ENCODE measurements at places on chromosomes 4 and X. TPM values are rescaled to one million over a fixed set of nuclear protein-coding genes. Genes with fewer than 3 reads are reported as not detected.

DNA sequence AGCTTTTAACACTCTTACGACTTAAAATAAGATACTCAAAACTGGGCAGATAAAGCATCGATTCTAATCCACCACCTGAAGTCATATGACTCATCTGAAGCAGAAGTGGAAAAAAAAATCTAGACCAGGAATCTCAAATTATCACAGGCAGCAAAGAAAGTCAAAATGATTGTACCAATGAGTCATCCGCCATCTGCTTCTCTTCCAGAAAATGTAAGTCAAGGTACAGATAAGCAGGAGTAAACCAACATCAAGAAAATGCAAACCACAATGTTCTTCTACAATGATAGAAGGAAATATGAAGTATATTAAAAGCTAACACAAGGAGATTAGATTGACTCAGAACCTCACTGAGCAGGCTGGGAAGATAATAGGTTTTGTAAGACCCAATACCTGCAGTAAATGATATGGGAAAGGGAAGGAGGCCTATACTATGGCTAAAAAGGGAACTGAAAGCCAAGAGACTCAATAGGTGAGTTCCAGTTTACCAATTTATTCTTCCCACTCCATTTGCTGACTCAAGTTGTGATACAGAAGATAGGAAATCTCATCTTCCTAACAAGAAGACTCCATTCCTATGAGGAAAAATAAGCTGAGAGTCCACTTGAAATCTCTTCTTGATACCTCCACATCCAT, 88.4 kb upstream of the TET2 start:
- no peak for DNase-seq

- DNase-seq, result peak; percentile 50
Measured at GRCh38 chrX:39519566-39520301, 578.0 kb downstream of the BCOR start.

Gene EXOC1L
- not detected for total RNA-seq

DNA sequence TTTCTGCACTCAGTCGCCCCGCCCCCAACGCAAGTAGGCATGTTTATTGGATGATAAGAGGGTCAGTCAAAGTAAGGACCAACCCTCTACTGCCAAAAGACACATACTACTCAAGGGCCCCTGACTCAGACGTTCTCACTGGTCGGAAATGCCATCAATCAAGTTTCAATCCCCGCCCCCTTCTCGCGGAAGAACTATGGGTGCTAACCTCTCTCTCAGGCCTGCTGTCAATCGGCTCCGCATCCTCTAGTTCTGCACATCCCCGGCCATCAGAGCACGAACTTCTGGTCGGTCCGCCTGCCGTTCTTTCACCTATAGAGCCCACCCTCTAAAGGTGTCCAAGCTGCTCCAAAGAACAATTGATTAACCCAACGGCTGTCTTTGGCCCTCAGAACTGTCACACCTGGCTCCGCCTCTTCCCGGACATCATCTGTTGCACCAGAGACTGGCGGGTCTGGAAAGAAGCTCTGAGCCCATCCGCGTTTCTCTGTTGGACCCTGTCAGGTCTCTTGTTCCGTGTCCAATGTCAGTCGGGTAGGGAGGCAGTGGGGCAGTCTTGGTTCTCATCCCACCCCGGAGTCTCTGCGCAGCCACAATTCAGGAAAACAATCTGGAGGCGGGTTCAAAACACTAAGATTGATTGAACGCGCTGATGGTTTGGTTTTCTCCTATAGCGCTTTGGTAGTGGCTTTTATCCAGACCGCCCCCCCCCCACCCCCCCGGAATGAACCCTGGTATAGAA, 15.2 kb downstream of the NDUFB11 start:
- DNase-seq, result peak; percentile 93

GRCh38 chr4:102575369-102576129, 74.4 kb downstream of the NFKB1 start:
- DNase-seq, result no peak

Gene MAGEA2B
- not detected for total RNA-seq

GRCh38 chr4:185322803-185323202, 72.9 kb downstream of the LRP2BP start:
- DNase-seq, result no peak

DNA sequence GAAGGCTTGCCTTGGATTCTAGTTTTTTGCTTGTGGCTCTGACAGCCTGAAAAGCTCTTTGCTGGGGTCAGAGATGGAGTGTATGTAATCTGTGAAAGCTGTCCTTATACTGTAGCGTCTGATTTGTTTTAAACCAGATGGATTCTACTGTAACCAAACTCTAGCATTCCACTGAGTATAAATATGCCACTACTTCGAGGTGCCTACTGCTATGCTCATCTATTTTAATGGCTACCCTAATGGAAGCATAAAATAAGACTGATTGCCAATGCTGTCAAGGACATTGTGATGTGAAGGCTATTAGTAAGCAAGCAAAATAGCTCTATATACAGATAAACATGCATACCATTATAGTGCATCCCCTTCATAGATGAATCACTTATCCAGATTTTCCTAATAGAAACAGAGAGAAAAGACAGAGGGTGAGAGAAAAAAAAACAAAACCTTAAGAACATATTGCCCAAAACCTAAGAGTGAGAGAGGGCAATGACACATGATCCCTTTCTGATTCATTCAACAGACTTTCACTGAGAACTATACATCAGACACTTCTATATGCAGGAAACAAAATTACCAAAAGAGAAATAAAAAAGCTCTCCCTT, 1025.8 kb upstream of the LCORL start:
- no peak for DNase-seq

DNA sequence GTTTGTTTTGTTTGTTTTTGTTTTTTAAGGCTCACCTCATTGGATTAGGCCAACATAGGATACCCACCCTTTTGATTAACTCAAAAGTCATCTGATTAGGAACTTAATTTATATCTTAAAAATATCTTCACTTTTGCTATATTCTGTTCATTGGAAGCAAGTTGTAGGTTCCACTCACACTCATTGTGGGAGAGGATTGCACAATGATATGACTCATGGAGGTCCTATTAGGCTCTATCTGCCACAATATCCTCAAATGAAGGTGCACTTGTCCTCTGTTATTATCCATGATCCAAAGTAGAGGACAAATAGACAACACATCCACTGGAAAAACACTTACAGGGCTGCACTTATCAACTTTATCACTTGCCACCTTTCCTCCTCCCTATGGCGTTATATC, 60.5 kb upstream of the ADAMTS3 start:
- no peak for DNase-seq

Gene SMAD1
- 12.0 TPM for total RNA-seq

DNA sequence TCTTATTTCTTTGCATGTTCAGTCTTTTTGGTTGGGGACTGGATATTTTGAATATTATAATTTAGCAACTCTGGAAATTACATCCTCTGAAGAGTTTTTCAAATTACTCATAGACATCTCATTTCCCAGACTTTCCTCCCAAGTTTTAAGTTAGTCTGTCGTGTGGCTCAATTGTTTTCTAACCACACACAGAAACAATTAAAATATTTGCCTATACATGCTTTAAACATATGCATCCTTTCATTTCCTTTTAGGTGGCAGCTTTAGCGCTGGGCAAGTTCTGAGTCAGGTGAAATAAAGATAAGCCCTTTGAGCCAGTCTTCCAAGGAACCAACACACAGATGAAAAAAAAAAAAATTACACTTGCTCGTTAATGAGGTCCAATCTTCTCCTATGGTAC, 307.0 kb upstream of the SPOCK3 start:
- no peak for DNase-seq

DNA sequence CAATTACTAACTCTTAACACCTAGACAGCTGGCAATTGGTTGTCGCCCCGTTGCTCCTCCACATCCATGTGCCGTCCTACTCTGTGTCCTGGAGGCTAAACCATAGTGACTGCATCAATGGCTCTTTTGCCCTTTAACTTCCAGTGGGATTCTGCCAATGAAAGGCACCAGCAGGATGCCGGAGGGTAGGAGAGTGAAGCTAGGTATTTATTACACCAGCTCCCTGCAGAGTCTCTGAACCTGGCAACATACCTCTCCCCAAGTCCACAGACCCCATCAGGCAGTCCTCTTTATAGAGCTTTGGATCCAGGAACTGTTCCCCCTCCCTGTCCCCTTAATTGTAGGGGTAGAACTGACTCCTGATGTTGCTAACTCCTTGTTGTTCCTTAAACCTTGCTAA, 426.8 kb downstream of the HNRNPD start:
- no peak for DNase-seq

- no peak for DNase-seq
Measured at GRCh38 chrX:11059933-11060332, 51.2 kb upstream of the HCCS start.

Gene KCND1
- 0.68 TPM for total RNA-seq

DNA sequence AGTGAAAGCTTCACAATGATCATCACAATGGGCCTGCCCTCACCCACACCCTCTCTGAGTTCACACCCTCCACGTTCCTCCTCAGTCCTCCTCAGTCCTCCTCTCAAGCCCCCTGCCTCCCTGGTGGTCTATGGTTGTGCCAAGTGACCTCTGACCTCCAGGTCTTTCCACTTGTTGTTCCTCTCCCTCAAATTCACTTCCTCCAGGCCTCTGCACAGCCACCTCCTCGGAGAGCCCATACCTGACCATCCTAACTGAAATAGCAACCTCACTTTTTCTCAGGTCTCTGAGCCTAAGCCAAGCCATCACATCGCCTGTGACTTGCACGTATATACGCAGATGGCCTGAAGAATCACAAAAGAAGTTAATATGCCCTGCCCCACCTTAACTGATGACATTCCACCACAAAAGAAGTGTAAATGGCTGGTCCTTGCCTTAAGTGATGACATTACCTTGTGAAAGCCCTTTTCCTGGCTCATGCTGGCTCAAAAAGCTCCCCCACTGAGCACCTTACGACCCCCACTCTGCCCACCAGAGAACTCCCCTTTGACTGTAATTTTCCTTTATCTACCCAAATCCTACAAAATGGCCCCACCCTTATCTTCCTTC, 293.4 kb upstream of the TENM3 start:
- DNase-seq, result no peak

GRCh38 chrX:19675731-19676130, 160.4 kb upstream of the MAP3K15 start:
- DNase-seq, result no peak

DNA sequence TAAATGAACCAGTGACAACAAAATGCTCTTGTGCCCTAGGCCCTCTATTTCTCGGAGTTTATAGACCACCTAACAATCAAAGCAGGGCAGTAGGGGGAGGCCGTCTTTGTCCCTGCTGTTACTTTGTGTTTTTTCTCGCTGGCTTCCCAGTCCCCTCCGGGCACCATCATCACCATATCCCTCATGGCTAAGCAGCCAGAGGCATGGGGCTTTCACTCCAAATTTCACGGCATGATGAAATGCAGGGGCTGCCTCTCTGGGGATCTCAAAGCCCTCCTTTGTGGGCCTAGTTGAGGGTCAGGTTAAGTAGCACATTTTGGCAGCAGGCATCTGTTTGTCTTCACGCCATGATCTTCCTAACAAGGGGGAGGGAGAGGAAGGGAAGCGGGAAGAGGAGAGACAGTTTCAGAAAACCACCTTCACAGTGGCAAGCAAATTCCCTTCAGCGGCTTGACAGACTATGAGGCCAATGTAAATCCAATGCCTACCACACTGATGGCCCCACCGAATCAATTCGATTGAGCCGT, 91.9 kb downstream of the ANOS1 start:
- DNase-seq, result no peak

GRCh38 chr4:4185528-4185927, 41.2 kb downstream of the OTOP1 start:
- DNase-seq, result no peak

- DNase-seq, result no peak
Measured at GRCh38 chr4:88804234-88804633, 106.6 kb upstream of the NAP1L5 start.

- DNase-seq, result no peak
Measured at GRCh38 chrX:153773218-153773611, 7.6 kb upstream of the SRPK3 start.

DNA sequence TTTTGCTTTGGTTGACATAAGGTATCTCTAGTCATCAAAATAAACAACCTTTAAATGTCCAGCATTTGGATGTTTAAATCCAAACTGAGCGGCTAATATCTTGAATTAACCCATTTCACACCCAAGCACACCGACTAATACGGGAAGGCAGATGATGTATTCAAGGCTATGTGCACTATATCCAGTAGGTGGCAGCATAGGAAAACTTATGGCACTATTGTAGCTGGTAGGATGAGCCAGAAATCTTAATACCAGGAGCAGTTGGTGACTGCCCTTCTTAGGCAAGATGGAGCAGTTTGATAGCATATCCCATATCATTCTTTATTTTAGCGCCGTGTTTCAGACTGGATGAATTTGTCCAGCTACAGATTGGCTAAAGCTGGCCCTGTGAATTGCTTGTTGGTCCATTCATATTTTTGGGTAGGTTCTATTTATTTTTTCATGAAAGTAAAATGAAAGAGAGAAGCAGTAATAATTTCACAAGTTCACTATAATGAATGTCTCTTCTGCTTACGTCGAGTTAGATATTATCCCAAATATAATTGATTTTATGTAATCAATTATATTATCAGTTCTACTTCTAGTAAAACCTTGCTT, 24.4 kb downstream of the UCHL1 start:
- no peak for DNase-seq

DNA sequence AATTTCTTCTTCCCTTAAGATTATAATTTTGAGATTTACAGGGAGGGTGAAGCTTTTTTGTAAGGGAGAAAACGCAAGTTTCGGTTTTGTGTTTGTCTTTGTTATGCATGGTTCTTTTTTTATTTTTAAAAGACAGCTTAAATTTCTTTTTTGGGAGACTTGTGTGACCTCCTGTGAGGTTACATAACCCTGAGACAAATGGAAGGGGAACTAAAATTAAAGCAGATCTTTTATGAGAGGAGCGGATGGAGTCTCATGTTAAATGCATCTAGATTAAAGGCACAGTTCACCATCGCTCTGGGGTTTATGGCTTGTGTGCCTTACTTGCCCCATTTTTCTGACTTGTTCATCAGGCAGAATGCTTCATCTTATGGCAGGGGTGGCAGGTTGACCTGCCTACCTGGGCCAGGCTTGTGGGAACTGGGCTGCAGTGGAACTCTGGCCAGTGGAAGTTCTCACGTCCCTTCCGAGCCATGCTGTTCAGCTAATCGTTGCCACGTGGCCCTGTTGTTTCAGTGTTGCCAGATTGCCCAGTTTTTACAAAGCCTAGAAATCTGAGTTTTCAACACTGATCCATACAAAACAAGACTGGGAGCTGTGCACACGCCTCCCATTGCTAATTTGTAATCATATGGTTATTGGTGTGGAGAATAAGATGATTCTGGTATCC, 291.8 kb downstream of the ARHGAP10 start:
- DNase-seq, result no peak

GRCh38 chrX:19824603-19825002, 62.8 kb downstream of the SH3KBP1 start:
- no peak for DNase-seq

GRCh38 chr4:181959121-181959520, 284.1 kb upstream of the TENM3 start:
- no peak for DNase-seq

DNA sequence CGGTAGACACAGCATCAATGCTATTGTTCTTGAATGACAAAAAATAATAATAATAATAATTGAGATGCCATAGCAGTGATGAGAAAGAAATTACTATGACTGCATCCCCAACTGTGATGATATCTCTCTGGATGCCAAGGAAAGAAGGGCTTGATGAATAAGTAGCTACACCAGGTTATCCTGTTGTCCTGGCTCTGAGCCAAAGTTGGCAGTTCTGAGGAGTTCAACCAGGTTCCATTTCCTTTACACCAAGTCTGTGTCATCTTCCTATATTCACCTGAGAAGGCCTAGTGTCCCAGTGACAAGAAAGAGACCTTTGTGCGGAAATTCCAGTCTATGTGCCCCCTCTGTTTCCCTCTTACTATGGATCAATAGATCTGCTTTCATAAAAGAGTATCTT, 3.4 kb upstream of the MAML3 start:
- no peak for DNase-seq

Gene STBD1
- 29.4 TPM for total RNA-seq

- DNase-seq, result no peak
Measured at GRCh38 chrX:40391662-40392061, 189.1 kb upstream of the ATP6AP2 start.

Gene RS1
- not detected for total RNA-seq

All from Right ventricle myocardium inferior (tissue), 1 donor.